ENCODE measurements at places on chromosomes 4 and X.

GRCh38 chr4:71711044-71711984, 72.6 kb downstream of the GC start:
- DNase-seq, result no peak

GRCh38 chr4:186943411-186943810, 219.8 kb upstream of the FAT1 start:
- no peak for DNase-seq

- no peak for DNase-seq
Observed at GRCh38 chr4:89509708-89510281, 202.2 kb upstream of the GPRIN3 start.

DNA sequence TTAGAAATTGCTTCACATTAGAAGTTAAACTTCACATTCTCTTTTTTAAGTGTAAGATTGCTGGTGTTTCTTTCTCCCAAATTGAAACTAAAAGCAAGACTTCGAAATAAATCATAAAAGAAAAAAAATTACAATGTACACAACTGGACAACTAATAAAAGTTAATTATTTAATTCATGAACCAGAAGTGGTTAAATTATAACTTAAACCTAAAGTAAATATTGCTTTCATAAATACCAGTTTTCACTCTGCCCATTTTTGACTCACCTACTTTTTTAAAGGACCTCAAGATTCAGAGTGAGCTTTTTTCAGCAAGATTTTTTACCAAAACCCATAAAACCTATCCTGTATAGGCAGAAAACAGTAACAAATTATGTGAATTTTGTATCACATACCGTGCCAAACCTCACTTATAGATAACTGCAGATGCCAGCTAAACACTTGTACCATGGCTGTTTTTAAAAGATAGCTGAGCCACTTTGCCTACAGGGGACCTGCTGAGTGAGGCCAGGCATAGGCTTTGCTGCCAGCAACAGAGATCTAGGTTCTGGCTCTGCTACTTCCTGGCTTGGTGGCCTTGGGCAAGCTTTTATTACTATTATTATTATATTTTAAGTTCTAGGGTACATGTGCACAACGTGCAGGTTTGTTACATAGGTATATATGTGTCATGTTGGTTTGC, 259.8 kb downstream of the NR3C2 start:
- no peak for DNase-seq

Measured in B cell (primary cell).